ENCODE measurements at places on chromosomes 16 and 17.

DNA sequence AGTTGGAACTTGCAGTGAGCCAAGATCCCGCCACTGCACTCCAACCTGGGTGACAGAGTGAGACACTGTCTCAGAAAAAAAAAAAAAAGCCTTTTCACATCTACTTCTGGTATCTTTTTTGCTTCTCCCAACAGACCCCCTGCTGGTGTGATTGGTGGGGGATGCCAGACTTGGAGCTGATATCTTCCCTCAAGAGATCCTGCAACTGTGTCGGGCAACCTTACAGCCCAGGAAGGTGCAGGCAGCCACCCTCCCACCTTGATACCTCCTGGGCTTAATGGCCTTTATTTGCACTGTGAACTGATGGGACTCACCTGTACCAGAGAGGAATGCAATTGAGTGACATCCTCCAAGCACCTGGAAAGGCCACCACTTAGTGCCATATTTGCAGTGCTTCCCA, 142.3 kb downstream of the RGS9 start:
- no peak overlapping the region for H3K4me3 ChIP-seq
- H3K4me1 ChIP-seq, result no peaks in the 10 kb centered on the region
- H3K27ac ChIP-seq, result no peak overlapping the region
- H3K36me3 ChIP-seq, result no peaks in the 10 kb centered on the region

GRCh38 chr17:21302711-21303425, 18.4 kb downstream of the MAP2K3 start:
- peaks cover 45% of the 10 kb centered on the region for H3K36me3 ChIP-seq
- H3K4me1 ChIP-seq, result no peaks in the 10 kb centered on the region
- no peak overlapping the region for H3K27ac ChIP-seq
- DNase-seq, result no peak

- peaks cover 3% of the 10 kb centered on the region for H3K4me1 ChIP-seq
- no peak for DNase-seq
- no peak overlapping the region for H3K27ac ChIP-seq
- no peaks in the 10 kb centered on the region for H3K27me3 ChIP-seq
- no peaks in the 10 kb centered on the region for H3K36me3 ChIP-seq
Observed at GRCh38 chr17:45130681-45131615, 1.4 kb downstream of the PLCD3 start.

DNA sequence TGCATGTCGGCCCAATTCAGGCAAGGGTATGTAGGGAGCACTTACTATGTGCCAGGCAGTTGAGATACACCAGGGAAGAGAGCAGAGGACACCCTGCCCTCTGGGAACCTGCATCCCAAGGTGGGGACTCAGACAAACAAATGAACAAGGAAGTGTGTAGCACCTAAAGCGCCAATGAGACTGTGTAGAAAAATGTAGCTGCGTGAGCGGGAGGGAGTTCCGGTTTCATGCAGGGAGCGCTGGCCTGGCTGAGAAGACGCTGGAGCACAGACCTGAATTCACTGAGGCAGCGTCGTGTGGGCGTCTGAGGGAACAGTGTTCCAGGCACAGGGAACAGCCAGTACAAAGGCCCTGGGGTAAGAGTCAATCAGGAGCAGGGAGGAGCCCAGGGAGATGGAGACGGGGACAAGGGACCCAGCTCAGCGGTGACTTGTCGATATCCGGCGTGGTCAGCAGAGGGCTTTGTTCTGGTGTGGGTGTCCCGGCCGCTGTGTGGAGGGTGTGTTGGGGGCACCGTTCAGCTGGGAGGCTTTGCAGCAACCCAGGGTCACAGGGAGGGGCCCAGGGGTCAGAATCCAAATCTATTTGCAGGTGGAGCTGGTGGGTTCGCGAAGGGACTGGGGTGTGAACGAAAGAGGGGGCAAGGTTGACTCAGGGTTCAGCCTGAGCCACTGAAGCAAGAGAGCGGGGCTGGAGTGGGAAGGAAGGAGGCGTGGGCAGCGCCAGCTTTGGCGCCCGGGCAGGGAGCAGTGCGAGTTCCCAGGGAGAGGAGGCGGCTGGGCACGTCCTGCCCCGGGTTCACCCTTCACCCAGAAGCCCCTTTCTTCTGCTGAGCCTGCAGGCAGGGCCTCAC, 17.8 kb upstream of the OSGIN1 start:
- no peak overlapping the region for H3K4me3 ChIP-seq
- no peak overlapping the region for H3K27ac ChIP-seq
- DNase-seq, result no peak
- no peaks in the 10 kb centered on the region for H3K27me3 ChIP-seq
- H3K4me1 ChIP-seq, result no peaks in the 10 kb centered on the region

DNA sequence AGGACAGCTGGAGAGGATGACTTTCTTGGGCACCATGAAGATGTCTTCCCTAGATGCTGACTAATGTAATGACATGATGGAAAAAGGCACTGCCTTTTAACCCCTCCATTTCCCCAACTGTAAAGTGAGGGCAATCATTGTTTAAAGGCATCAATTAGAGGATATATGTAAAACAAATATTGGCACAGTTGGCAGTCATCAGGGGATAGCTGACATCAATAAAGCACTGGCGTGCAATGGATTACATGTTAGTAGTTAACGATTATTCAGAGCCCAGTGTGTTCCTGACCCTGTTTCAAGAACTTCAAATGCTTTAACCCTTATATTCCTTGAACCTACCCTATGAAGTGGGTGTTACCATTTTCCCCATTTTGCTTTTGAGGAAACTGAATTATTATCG, 100.7 kb downstream of the TMEM114 start:
- H3K36me3 ChIP-seq, result no peaks in the 10 kb centered on the region
- H3K27me3 ChIP-seq, result no peaks in the 10 kb centered on the region
- DNase-seq, result no peak
- H3K27ac ChIP-seq, result no peak overlapping the region
- H3K4me1 ChIP-seq, result no peaks in the 10 kb centered on the region
- no peak overlapping the region for H3K4me3 ChIP-seq

GRCh38 chr17:38585056-38585917, 20.5 kb downstream of the SRCIN1 start:
- H3K27me3 ChIP-seq, result peaks cover 44% of the 10 kb centered on the region
- H3K27ac ChIP-seq, result no peak overlapping the region
- H3K36me3 ChIP-seq, result no peaks in the 10 kb centered on the region

- no peak within 1 kb of the TSS for H3K27ac ChIP-seq
- H3K4me3 ChIP-seq, result no peak within 1 kb of the TSS
- peaks cover 23% of the 10 kb centered on the region for H3K27me3 ChIP-seq
- DNase-seq, result no peak
- no peaks in the 10 kb centered on the region for H3K4me1 ChIP-seq
Observed at GRCh38 chr16:86578061-86578599, at the start of gene FOXL1. Gene FOXL1, plus strand, starts transcription at chr16:86578549. Its CDS starts 175 bp downstream, at chr16:86578724.

- H3K27ac ChIP-seq, result no peak overlapping the region
- H3K27me3 ChIP-seq, result peaks cover 5% of the 10 kb centered on the region
- H3K36me3 ChIP-seq, result no peaks in the 10 kb centered on the region
- H3K4me1 ChIP-seq, result no peaks in the 10 kb centered on the region
Observed at GRCh38 chr17:58232707-58233156, 5.7 kb upstream of the LPO start.

DNA sequence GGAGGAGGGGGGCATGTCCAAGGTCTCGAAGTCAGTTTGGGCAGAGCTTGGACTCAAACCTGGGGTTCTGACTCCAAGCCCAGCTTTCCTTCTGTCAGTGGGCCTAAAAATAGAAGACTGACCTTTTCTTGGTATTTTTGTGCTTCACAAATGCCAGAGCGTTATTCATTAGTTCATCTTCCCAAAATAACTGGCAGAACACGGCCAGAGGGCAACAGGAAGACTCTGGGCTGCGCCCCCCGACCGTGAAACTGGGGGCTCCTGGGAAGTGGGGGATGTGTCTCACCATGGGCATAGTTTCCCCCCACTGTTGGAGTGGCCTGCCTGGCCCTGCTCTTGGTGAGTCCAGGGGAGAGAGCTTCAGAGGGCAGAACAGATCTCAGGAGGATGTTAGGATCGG, 94.0 kb downstream of the SOCS1 start:
- H3K4me1 ChIP-seq, result no peaks in the 10 kb centered on the region
- no peak overlapping the region for H3K4me3 ChIP-seq
- H3K27me3 ChIP-seq, result no peaks in the 10 kb centered on the region

- no peak for DNase-seq
- H3K4me3 ChIP-seq, result no peak overlapping the region
- H3K27me3 ChIP-seq, result no peaks in the 10 kb centered on the region
- no peaks in the 10 kb centered on the region for H3K36me3 ChIP-seq
Observed at GRCh38 chr17:5203908-5204294, 12.2 kb upstream of the ZNF594 start.

DNA sequence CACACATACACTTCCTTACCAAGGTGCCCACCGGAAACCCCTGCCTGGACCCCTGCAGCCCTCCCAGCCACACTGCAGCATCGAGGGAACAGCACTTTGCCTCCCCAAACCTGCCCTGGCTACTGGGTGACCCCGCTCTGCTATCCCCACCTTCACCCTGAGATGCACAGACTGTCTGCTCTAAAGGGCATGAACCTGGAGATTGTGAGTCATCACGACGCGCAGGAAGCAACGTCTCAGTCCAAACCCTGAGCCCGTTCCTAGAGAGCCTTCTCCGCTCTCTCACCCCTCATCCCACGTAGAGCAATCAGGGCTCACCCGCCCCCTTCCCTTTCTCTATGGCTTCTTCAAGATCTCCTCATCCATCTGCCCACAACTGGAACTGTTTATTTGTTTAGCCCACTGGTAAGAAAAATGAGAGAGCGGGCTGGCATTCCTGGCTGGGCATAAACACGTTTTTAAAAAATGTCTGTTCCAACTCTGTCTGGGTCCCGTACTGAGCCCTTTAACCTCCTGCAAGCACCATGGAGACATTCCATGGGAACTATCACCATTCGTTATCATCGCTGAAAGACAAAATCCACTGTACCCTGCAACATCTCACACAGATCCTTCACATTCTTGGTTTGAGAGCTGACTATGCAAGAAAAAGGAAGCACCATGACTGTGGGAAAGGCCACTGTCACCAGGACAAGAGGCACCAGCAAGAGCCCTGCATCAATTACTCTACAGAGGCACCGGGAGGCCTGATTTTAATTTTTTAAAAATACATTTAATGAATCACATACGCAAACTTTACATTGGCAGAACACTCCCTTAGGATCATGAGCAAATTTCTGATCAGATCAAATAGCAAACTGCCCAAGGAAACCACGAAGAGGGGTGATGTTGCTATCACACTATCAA, 28.2 kb downstream of the ZFHX3 start:
- H3K27ac ChIP-seq, result no peak overlapping the region
- H3K27me3 ChIP-seq, result no peaks in the 10 kb centered on the region
- no peaks in the 10 kb centered on the region for H3K36me3 ChIP-seq
- H3K4me3 ChIP-seq, result no peak overlapping the region
- no peak for DNase-seq
- no peaks in the 10 kb centered on the region for H3K4me1 ChIP-seq

DNA sequence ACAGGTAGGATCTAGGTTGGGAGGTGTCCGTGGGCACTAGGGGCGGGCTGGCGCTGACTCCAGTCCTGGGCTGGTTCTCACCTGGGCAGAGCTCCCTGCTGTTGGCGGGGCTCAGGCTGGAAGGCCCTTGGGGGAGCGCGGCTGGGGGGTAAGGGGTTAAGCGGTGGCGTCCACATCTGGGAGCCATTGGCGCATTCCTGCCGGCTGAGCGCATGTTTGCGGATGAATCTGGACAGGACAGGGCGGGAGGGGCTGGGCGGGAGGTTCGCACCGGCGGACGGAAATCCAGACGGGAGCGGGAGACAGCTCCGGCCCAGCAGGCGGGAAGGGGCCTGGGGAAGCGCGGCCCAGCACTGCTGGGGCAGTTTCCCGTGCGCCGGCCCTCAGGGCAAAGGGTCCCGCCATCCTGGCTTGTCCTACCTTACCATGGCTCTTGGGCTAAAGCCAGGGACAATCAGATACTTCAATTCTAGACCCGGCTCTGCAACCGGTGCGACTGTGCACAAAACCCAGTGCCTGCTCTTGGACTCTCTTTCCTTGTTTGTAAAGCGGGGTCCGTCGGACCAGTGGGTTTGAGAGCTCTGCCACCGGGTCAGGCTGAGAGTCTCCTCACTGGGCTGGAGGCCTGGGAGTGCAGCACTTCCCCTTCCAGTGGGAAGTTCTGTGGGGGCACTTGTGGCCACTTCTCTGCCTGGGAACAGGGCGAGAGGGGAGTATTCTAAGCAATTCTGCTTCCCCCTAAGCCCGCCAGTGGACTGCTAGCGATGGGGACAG, 7.8 kb downstream of the RARA start:
- no peak for DNase-seq
- peaks cover 66% of the 10 kb centered on the region for H3K4me1 ChIP-seq
- no peaks in the 10 kb centered on the region for H3K27me3 ChIP-seq
- H3K36me3 ChIP-seq, result no peaks in the 10 kb centered on the region
- H3K27ac ChIP-seq, result no peak overlapping the region

DNA sequence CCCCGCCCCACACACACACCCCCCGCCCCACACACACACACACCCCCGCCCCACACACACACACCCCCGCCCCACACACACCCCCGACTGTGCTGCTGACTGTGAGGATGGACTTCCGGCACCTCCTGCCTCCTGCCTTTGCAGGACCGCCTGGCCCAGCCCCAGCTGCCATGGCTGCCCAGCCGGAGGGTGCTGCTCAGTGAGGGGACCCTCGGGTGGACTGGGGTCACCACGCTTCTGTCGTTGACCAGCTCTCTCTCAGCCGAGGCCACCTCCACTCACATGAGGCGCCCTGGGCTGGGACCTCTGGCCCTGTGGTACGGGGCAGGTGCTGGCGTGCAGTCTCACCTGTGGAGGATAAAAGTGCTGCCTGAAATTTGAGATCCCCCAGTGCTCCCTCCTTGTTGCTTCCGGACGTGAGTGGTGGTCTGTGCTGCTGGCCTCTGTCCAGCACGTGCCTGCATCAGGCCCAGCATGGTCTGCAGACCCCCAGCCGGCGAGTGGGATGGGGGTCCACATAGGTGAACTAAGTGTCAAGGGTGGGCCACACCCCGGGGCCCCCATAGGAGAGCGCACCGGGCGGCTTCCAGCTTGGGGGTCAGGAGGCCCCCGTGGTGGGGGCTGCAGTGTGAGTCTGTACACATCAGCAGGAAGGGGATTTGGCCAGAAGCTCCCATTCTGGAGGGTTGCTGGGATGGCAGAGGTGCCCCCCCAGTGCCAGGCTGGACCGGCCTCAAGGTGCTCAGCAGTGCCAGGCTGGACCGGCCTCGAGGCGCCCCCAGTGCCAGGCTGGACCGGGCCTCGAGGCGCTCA, 11.2 kb downstream of the METRNL start:
- no peak overlapping the region for H3K4me3 ChIP-seq
- H3K27ac ChIP-seq, result no peak overlapping the region
- peaks cover 3% of the 10 kb centered on the region for H3K4me1 ChIP-seq
- no peaks in the 10 kb centered on the region for H3K36me3 ChIP-seq
- H3K27me3 ChIP-seq, result no peaks in the 10 kb centered on the region
- no peak for DNase-seq

- H3K4me1 ChIP-seq, result no peaks in the 10 kb centered on the region
- no peak overlapping the region for H3K4me3 ChIP-seq
- no peak overlapping the region for H3K27ac ChIP-seq
Observed at GRCh38 chr17:10276436-10276835, 78.0 kb upstream of the GAS7 start.

All from CD8-positive, alpha-beta memory T cell (primary cell).